Activated CD8-positive, alpha-beta T cell treated with anti-CD3 and anti-CD28 coated beads for 36 hours (primary cell): ENCODE measurements at places on chromosomes 4 and X.

DNA sequence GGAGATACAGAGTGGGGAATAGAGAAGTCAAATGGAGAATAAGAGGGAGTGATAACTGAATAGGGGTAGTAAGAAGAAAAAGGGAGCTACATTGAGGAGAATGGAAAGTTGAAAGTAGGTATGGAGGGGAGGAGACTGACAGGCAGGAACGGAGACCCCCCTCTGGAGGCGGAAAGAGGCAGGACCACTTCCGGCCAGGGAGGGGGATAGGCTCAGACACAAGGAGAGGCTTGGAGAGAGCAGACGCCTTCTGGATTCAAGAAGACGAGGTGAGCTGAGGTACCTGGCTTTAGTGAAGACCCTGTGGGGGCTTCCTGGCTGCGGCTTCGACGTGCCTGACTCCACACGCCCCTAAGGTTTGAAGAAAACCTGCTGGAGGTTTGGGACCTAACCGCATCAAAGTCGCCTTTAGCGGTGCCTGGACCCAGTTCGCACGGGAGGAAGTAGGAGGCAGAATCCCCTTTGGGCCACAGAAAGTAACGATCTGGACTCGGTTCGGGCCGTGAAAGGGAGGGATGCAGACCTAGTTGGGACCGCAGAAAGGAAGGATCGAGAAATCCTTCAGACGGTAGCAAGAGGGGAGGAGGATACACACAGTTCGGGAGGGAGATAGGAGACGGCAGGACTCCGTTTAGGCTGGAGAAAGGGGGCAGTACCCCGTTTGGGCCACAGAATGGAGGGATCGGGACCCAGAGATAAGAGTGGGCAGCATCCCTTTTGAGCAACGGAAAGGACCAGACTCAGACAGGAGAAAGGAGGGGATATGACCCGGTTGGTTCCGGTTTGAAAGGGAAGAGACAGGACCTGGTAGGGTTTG is at the start of gene TRO:
TRO (plus strand) TSS at position 215 of the 817 bp plus-strand sequence. CDS start 1,423 bp downstream, outside the sequence.
- DNase-seq: peak; percentile 8

GRCh38 chr4:56434599-56435139 is 746 bp downstream of the PPAT start:
- DNase-seq: peak; percentile 62

DNA sequence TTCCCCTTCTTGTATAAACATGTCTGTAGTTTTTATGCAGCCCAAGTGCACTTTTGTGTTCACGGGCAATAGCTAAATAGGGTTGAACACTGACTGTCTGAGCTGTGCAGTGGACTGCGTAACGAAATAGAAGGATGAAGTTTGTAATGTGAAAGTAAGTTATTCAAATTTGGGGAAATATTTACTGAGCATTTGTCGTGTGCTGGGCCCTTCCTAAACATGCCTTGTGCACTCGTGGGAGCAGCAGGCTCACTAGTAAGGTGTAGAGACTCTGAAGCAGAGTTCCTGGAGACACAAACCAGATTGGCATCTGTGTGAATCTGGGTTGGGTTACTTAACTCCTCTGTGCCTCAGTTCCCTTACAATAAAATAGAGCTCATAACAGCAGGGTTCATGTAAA is 51.7 kb upstream of the C1QTNF7 start:
- DNase-seq: no peak

DNA sequence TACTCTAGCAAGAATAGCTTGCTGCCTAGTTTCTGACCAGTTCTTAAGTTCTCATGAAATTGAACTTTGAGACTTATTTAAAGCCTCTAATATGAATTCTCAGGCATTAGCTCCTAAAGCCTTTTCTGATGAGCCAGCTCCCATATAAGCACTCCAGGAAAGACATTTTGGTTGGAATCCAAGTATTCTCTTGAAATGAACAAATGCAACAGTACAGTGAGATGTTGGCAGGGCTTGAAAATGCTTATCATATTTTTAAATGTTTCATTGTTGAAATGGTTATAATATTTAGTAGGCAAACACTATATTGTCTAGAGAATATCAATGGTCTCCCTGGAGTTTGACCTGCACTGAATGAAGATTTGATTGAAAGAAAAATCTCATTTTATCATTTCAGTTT is 240.3 kb downstream of the ANK2 start:
- no peak for DNase-seq

GRCh38 chrX:136215559-136215958 is 35.6 kb downstream of the MAP7D3 start:
- no peak for DNase-seq

- no peak for DNase-seq
Measured at GRCh38 chr4:141079393-141079930, 53.8 kb downstream of the RNF150 start.

- DNase-seq: no peak
Measured at GRCh38 chrX:88660836-88661235, 86.2 kb upstream of the CPXCR1 start.

- no peak for DNase-seq
Measured at GRCh38 chrX:108494406-108495090, 54.9 kb downstream of the COL4A5 start.

GRCh38 chr4:30770049-30770549 is 49.9 kb downstream of the PCDH7 start:
- no peak for DNase-seq

GRCh38 chrX:24241822-24242648 is 71.8 kb downstream of the SUPT20HL2 start:
- peak; percentile 5 for DNase-seq

DNA sequence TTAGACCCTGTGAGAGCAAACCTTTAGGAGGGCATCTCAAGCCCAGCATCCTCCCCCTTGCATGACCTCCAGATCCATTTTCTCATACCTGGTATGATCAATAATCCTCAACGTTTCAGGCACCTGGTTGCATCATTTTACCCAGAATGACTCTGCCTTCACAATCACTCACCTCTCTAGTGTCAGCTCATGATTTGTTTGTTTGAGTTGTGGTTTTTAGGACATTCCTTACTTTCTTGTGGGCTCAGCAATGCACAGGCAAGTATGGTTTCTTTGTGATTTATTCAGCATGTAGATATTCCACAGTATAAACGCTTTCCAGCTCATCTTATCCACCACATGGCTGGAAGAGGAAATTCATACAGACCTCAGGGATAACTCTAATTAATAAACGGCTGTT is 93.6 kb upstream of the CPEB2 start:
- DNase-seq: no peak

GRCh38 chr4:2075987-2076907 is 17.1 kb downstream of the NAT8L start:
- no peak for DNase-seq

- DNase-seq: no peak
Measured at GRCh38 chr4:99803566-99804101, 13.0 kb upstream of the DAPP1 start.

GRCh38 chr4:47798165-47798564 is 39.7 kb downstream of the CORIN start:
- no peak for DNase-seq

DNA sequence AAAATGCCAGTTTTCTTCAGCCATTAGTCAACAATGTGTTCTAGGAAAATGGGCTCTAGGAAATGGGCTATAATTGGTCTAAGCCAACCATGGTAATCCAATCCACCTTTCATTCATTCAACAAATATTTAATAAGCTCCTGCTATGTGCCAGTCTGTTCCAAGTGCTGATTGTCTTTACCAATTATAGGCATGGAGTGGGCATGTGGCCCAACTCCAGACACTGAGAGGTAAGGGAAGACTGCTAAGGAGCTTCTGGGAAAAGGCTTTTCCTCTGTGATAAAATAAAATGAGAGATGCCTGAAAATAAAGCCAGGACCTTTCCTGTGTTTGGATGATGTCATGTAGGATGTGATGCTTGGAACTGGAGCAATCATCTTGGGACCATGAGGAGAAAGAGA is 43.3 kb downstream of the HOPX start:
- no peak for DNase-seq

- DNase-seq: no peak
Measured at GRCh38 chr4:85409251-85409650, 65.7 kb upstream of the ARHGAP24 start.

GRCh38 chr4:88037936-88038335 is 30.5 kb downstream of the PKD2 start:
- no peak for DNase-seq

DNA sequence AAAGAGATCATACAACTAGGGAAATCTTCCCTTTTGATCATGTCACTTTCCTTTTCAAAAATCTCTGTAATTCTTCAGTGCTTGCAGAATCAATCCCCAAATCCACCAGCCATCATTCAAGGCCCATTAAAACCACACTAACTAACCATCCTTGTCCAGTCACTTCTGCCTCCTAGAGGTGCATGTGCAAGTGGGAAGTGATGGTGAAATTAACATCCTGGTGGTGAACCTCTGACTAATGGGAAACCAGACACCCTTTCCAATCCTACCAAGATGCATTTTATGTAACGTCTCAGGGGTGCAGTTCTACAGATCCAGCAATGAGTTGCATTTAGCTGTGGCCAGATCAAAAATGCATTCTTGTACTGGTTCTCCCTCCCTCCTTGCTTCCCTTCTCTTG is 341.8 kb downstream of the RAPGEF2 start:
- DNase-seq: no peak

- DNase-seq: peak; percentile 2
Measured at GRCh38 chrX:151974336-151975227, at the start of gene GABRE. Gene GABRE, minus strand, starts transcription at chrX:151974676. Its CDS starts 51 bp downstream, at chrX:151974625.

- no peak for DNase-seq
Measured at GRCh38 chr4:121220698-121221097, 56.6 kb upstream of the TNIP3 start.
